Activated T-cell treated with anti-CD3 and anti-CD28 coated beads, Interleukin-2, amount 50 U/mL, for 48 hours (primary cell): ENCODE measurements at places on chromosomes 1 and 21.

- DNase-seq: no peak
These were observed 24.1 kb upstream of the ZSWIM5 start for GRCh38 chr1:45230537-45230936.

GRCh38 chr1:90488451-90488850 lies 228.7 kb downstream of the BARHL2 start:
- DNase-seq: no peak

DNA sequence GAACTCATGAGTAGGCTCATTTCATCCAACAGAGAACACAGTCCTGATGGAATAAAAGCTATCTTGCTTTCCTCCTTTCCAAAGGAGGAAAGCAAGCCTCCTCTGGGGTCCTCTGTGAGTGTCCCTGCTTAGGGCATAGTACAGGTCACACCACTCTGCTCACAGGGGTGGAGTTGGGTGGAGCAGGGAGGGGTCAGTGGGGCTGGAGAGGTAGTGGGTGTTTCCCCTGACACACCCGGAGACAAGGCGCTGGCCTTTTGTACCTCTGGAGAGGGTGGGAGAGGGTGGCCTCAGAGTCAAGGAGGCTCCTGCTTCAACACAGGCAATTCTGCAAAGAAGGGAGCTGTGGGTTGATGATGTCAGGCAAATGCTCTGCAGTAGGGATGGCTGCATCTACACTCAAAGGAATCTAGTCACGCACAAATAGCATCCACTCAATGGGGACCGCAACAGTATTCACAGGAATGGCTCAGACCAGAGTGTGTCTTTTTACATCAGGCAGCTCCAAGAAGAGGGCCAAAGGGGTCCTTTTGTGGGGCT lies 58.6 kb upstream of the PLXNA2 start:
- no peak for DNase-seq

- DNase-seq: no peak
These were observed 39.4 kb upstream of the UHMK1 start for GRCh38 chr1:162458236-162458635.

DNA sequence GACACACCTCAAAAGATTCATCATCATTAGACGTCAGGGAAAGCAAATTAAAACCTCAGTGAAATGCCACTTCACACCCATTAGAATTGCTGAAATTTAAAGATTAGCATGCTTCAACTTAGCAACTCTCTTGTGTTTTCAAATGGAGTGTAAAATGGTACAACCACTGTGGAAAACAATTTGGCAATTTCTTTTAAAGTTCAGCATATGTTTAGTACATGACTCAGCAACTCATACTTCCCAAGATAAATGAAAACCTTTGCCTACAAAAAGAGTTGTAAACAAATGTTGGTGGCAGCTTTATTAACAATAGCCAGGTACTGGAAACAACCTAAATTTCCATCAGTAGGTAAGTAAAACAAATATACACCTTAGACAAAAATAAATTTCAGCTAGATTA lies 42.7 kb downstream of the ST3GAL3 start:
- no peak for DNase-seq

- DNase-seq: no peak
These were observed 53.2 kb upstream of the MRPS6 start for GRCh38 chr21:34020005-34020847.

DNA sequence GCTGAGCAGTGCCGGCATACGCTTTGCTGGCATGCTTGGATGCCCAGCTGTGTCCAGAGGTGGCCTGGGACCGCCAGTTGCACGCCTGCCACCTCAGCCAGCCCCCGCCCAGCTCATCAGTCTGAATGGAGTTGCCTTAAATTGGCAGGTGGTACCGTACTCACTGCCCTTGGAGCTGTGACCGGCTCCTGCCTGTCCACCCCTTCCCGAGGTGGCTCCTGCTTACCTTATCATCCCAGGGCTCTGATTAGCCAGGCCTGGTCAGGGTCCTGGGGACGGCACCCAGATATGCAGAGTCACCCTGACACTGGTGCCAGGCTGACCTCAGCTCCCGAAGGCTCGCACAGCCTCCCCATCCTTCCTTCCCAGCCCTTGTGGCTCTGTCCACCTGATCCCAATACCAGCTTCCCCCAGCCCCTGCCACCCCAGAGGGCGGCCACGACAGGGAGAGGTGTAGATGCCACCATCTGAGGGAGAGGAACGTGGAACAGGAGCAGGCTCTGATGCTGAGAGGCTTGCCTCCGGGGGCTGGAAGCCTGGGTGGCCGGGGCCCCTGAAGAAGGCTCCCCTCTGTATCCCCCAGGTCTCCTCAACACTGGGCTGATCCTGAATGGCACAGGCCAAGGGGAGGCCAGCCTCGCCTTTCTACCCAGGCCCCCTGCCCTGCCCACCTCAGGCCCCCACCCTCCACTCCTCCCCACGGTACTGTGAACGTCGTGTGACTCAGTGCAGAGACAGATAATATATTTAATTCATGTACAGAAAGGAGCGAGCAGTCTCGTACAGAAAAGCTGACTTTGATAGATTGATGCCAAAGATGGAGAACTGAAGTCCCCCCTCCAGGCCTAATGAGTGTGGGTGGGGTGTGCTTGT lies 27.8 kb downstream of the CDK18 start:
- DNase-seq: no peak

- DNase-seq: no peak
These were observed 187.2 kb upstream of the FOXD3 start for GRCh38 chr1:63135174-63135512.

GRCh38 chr1:87644033-87644578 lies 315.4 kb downstream of the LMO4 start:
- no peak for DNase-seq

DNA sequence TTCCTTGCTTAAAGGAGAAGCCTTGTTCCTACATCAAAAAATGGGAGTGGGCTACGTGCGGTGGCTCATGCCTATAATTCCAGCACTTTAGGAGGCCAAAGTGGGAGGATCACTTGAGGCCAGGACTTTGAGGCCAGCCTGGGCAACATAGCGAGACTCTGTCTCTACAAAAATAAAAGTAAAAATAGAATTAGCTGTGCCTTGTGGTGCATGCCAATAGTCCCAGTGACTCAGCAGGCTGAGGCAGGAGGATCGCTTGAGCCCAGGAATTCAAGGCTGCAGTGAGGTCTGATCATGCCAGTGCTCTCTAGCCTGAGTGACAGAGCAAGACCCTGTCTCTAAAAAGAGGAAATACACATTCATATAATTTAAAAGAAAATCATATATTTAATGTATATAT lies 127.1 kb downstream of the C1orf21 start:
- DNase-seq: no peak

GRCh38 chr1:1959840-1960479 lies 40.9 kb upstream of the TMEM52 start:
- peak; percentile 91 for DNase-seq

GRCh38 chr1:15056515-15057285 lies 96.8 kb upstream of the TMEM51 start:
- DNase-seq: no peak

DNA sequence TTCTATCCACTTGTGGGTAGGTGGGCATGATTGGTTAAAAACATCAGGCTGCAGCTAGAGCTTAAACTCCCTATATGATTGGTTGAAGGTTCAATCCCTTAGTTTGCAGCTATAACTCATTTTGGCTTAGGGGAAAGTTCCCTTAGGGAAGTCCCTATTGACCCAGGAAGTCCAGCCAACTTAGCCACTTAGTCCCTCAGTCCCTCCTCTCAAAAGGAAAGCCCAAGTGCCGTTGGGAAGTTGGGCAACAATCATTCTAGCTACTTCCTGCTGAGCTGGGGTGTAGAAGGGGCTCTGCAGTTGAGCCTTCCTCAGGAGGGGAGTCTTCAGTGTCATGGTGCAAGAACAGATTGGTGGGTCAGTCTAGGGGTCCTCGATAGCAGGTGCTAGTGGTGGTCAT lies 12.2 kb downstream of the MSTO1 start:
- no peak for DNase-seq

- no peak for DNase-seq
These were observed 40.4 kb downstream of the KRTAP10-1 start for GRCh38 chr21:44499631-44500030.

DNA sequence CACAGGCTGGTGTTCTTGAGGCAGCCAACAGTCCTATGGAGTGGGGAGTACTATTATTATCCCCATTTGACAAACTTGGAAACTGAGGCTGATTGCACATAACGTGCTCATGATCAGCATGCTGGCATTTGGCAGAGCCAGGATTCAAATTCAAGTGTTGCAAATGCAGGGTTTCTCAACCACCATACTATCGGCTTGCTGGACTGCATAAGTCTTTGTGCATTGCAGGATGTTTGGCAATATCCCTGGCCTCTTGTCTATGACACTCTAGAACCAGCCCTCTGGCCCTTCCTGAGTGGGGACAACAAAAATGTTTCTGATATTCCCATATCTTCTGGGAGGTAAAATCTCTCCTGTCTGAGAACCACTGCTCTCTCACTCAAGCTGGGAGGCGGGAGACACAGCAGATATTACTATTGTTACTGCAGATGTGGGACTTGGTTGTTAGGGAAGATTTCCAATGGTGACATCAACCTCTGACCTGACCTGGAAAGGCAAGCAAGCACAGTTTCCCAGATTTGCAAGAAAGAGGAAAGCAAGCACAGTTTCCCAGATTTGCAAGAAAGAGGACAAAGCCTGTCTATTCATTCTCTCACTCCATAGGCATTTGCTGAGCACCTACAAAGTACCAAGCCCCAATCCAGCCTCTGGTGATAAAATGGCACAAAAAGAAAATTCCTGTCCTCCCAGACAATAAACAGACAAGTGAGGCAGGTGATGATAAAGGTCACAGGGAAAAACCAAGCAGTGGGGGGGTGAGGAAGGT lies 1.0 kb upstream of the AADACL3 start:
- no peak for DNase-seq

GRCh38 chr1:220294846-220295301 lies 22.6 kb upstream of the RAB3GAP2 start:
- DNase-seq: no peak

- no peak for DNase-seq
These were observed 20.6 kb downstream of the JUN start for GRCh38 chr1:58763214-58763613.

GRCh38 chr1:79197421-79197820 lies 190.9 kb upstream of the ADGRL4 start:
- no peak for DNase-seq

GRCh38 chr21:17848228-17848627 lies 29.1 kb upstream of the C21orf91 start:
- no peak for DNase-seq

GRCh38 chr1:46302641-46303037 lies 777 bp downstream of the LRRC41 start:
- no peak for DNase-seq

DNA sequence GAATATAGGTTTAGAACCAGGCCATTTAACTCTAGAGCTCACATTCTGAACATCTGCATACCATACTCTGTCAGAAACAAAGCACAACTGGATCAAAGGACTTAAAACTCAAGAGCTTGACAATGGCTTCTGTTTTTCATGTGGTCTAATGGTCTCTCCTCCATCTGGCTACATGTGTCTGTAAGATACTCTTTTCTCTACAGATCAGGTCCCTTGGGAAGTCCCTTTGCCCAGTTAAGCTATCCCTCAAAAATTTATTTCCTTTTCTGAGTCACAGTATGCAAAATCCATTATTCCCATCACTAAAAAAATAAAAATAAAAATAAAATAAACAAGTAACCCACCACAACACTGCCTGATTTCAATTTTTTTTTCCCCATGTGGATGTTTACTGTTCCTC lies 357.0 kb upstream of the PRMT6 start:
- no peak for DNase-seq

DNA sequence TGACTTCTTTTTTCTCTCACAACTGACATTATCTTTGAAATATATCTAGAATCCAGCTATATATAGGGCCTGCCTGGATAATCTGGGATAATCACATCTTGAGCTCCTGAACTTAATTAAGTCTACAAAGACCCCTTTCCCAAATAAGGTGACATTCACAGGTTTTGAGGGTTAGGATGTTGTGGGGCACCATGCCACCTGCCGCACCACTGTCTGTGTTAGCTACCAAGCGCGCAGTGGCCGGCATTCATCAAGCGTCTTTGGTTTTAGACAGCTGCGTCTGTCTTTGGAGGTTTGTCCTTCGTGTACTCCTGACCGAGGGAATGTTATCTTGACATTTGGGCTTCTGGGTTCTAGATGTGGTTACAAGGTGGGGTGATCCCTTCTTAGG lies 7.5 kb downstream of the TRAPPC10 start:
- no peak for DNase-seq

DNA sequence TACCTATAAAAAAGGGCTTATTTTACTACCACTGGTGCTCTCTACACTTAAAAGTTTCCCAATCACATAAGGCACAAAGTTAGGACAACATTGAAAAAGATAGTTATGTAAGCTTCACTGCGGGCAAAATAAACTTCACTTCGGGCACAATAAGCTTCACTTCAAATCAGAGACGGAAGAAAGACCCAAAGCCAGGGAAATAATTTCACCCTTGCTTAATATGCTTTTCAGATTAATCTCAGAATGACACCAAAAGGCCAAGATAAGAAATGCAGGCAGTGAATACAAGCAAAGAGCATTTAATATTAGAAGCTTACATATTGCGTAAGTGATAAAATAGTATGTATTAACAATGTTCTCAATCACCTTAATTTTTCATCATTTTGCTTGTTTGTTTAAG lies 444.2 kb downstream of the SETD4 start:
- no peak for DNase-seq

DNA sequence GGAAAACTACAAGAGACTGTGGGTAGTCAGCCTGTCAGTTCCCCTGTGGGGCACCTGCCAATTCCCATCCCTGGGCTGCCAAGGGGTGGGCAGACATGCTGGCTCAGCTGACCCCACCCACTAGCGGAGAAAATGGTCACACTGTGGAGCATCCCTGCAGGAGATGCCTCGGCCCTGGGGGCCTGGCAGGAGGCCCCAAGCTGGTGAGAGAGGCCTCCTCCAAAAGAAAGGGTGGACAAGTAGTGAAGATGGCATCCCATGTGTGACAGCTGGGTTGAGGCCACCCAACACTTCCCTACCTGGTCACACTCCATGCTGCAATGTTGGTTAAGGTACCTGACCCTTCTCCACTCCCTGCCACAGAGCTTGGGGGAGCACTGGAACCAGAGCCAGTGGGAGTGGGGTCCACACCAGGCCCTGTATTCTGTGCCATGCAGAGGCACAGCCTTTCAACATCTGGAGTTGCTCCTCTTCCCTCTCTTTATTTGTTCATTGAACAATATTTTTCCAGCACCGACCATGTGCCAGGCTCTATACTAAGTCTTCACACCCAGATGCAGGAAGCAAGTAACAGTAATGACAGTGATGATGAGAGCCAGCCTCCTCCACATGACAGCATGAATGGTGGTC lies 59.5 kb downstream of the KLHDC7A start:
- DNase-seq: no peak
